ENCODE measurements at places on chromosomes 4 and X. TPM values are rescaled to one million over a fixed set of nuclear protein-coding genes. Genes with fewer than 3 reads are reported as not detected.

DNA sequence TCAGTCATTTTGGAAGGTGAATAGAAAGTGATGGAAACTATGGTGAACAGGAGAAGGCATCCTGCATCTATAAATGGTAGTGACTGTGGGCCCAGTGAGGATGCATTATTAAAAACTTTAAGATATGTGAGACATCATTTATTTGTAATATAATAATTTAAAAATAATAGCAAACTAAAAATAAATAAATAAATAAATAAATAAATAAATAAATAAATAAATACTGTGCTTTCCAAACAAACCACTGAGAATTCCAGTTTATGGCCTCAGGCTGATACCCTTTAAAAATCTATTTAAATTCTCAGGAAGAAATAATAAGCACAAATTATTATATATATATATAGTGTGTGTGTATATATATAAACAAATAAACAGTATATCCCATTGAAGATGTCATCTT is 248.0 kb upstream of the DCAF8L1 start:
- no peak for DNase-seq

DNA sequence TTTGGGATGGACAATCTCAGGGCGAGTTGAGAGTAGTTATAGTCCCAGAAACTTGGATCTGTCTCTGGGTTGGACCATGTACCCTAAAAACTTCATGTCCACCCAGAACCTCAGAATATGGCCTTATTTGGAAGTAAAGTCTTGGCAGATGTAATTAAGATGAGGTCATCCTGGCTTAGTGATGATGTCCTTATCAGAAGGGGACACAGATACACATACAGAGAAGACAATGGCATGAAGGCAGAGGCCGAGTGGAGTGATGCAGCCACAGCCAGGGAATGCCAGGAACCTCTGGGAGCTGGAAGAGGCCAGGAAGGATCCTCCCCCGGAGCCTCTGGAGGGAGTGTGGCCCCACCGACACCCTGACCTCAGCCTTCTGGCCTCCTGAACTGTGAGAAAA is 61.2 kb upstream of the STX18 start:
- no peak for DNase-seq

GRCh38 chr4:122688529-122689140 is 43.9 kb upstream of the BBS12 start:
- DNase-seq: no peak

- DNase-seq: no peak
Measured at GRCh38 chrX:149073479-149073878, 431.6 kb downstream of the IDS start.

The CXCL6 gene
- not detected for total RNA-seq

- peak; percentile 18 for DNase-seq
Measured at GRCh38 chrX:905848-906566, 275.4 kb downstream of the SHOX start.

DNA sequence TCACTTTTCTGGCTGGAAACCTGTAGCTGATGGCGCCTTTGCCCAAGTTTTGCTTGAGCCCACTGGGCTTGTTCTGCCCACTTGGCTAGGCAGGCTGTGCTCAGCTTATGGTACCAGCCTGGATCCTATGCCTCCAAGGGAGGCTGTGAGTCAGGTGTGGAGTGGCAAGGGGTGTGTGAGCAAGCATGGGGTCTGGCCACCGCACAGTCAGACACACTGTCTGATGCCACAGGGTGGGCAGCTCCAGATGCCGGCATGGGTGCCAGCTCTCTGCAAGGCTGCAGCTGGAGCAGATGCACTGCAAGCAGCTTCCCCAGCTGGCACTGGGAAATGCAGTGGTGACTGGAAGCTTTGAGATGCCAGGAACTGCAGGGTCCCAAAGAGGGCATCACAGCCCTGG is 16.3 kb upstream of the GIMD1 start:
- no peak for DNase-seq

GRCh38 chrX:104254442-104255115 is at the start of gene ESX1:
ESX1 (minus strand) TSS chrX:104254933; CDS start chrX:104254849, 84 bp downstream.
- no peak for DNase-seq

The ELMOD2 gene
- 156 TPM for total RNA-seq

The TEX11 gene
- total RNA-seq: 41.4 TPM

- DNase-seq: peak; percentile 30
Measured at GRCh38 chrX:134948333-134949241, 42.2 kb upstream of the SMIM10 start.

Data from SJSA1 (cell line).